ENCODE measurements at places on chromosomes 7 and 10. TPM values are rescaled to one million over a fixed set of nuclear protein-coding genes. Genes with fewer than 3 reads are reported as not detected.
A peak's percentile ranks its signal among the peaks of the same experiment; 100 is the strongest.

DNA sequence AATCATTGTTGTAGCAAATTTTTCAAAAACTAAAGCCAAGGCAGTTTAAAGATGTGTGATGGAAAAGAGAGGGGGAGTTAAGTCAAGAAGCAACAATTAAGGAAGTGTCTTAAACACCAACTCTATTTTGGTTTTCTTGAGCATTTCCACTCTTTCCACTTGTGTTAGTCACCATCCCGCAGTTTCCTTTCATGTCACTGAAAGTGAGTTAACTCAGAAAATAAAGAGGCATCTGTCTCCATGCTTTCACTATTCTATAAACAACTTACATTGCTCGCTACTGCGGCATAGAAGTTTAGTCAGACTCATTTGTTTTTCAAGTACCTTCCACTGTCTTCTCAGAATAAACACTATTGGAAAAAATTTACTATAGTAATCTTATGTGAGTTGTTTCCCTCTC, 284.9 kb upstream of the SEMA3D start:
- no peak for DNase-seq

DNA sequence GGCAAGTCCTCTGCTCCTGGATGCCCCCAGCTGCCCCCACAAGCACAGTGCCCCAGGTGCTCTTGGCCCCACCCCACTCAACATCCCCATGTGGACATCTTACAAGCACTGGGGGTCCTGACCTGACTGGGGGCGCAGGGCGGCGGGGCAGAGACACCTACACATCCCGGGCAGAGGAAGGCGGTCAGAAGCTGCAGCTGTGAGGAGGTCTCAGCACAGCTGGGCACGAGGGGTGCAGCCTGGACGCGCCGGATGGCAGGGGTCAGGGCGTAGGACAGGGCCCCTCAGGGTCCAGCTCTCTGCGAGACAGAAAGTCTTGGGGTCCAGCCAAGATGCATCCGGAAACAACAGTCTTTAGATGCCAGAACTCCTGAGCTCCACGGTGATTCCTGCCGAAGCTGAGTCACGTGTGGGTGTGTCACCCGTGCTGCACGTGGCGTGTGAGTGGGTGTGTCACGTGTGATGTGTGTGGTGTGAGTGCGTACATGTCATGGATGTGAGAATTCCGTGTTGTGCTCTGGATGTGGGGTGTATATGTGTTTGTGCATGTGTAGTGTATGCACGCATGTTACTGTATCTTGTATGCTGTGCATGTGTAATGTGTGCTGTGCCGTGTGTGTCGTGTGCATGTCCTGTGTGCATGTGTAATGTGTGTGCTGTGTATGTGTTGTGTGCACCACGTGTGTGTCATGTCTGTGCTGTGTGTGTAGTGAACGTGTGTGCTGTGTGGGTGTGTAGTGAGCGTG, 5.1 kb downstream of the VENTX start:
- DNase-seq, result peak; percentile 45

Gene SMO
- total RNA-seq, result 4.2 TPM

- DNase-seq, result peak; percentile 38
Measured at GRCh38 chr10:61606959-61607907, 55.5 kb upstream of the CABCOCO1 start.

Gene IQUB
- total RNA-seq, result 0.81 TPM

DNA sequence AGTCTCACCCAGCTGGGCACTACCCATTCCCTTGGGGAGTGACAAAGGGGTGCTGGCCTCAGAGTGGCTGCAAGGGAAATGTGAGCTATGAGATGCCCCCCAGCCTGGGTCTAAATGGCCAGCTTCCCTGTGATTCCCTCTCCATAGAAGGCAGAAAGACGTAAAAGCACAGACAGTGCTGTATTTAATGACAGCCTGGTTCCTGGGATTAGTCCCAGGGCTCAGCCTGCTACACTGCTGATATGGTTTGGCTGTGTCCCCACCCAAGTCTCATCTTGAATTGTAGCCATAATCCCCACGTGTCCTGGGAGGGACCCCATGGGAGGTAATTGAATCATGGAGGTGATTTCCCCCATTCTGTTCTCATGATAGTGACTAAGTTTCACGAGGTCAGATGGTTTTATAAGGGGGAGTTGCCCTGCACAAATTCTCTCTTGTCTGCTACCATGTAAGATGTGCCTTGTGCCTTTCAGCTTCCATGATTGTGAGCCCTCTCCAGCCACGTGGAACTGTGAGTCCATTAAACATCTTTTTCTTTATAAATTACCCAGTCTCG, 23.9 kb upstream of the CALN1 start:
- no peak for DNase-seq

DNA sequence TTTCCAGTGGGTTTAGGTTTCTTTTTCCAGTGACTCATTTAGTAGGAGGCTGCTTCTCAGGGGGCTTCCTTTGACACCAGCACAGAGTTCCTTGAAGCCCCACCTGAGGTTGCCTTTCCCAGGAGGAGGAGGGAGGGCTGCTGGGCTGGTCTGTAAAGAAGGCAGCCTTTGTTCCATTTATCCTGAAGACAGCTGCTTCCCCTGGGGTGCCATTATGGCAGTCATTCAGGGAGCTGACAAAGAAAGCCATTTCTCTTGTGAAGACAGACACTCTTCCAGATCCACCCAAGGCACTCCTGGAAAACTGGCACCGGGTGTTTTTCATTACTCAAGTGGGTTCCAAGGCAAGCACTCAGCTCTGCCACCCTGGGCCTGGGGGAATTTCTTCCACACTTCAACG, 54.0 kb downstream of the MTURN start:
- DNase-seq, result no peak

Gene NEBL
- total RNA-seq, result 4.3 TPM

- DNase-seq, result no peak
Measured at GRCh38 chr10:75345738-75346137, 55.8 kb downstream of the ZNF503 start.

Data from fibroblast of the aortic adventitia (primary cell).